ENCODE measurements at places on chromosomes 13 and 19. TPM values are rescaled to one million over a fixed set of nuclear protein-coding genes. Genes with fewer than 3 reads are reported as not detected.
A peak's percentile ranks its signal among the peaks of the same experiment; 100 is the strongest.

- DNase-seq = peak; percentile 65
Measured at GRCh38 chr13:20118268-20119140, 42.3 kb downstream of the GJA3 start.

DNA sequence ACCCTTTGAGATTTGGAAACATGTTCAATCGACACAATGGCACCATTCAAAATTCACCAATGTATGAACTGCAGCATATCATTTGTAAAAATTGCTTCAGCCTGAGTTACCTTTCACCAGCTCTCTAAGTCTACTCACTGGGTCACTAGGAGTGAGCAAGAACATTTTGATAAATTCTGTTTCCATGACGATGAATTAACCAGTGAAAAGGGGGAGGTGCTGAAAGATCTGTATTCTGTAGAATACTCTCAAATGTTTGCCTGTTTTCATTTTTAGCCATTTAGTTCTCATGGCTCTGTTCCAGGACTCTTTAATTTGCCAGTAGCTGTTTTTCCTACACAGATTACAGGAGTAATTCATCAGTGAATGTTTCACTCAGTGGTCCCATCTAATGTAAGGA is 883.4 kb downstream of the DIAPH3 start:
- no peak for DNase-seq

DNA sequence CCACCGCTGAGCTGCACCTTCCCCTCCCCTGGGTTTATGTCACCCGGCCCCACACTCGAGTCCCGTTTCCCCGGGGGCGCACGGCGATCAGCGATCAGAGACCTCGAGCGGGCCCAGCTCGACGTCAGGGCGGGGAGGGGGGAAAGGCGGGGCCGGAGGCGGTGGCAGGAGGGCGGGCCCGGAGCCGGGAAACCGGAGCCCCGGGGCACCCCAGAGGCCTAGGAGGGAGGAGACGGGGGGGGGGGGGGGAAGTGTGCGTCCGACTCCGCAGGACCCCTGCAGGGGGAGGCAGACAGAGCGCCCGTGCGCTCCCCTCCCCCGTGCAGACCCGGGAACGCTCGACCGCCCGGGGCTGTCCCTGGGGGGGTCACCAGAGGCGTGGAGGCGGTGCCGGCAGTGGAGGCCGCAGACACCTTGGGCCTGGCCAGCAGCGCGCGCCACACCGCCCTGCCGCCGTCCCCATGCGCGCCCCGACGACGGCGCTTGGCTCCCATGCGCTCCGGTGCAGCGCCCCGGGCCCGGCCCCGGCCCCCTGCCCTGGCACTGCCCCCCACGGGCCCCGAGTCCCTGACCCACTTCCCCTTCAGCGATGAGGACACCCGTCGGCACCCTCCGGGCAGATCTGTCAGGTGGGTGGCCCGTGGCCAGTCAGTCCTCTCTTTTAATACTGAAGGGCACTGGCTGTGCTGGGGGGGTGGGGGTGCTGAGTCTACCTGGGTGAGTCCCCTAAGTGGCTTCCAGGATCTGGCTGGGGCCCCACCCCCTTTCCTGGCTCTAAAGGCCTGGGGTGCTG is 11.8 kb downstream of the PDE4A start:
- DNase-seq = peak; percentile 61

GRCh38 chr13:73522937-73523336 is 464.1 kb downstream of the KLF5 start:
- DNase-seq = no peak

GRCh38 chr13:83168590-83168989 is 713.7 kb downstream of the SLITRK1 start:
- no peak for DNase-seq

DNA sequence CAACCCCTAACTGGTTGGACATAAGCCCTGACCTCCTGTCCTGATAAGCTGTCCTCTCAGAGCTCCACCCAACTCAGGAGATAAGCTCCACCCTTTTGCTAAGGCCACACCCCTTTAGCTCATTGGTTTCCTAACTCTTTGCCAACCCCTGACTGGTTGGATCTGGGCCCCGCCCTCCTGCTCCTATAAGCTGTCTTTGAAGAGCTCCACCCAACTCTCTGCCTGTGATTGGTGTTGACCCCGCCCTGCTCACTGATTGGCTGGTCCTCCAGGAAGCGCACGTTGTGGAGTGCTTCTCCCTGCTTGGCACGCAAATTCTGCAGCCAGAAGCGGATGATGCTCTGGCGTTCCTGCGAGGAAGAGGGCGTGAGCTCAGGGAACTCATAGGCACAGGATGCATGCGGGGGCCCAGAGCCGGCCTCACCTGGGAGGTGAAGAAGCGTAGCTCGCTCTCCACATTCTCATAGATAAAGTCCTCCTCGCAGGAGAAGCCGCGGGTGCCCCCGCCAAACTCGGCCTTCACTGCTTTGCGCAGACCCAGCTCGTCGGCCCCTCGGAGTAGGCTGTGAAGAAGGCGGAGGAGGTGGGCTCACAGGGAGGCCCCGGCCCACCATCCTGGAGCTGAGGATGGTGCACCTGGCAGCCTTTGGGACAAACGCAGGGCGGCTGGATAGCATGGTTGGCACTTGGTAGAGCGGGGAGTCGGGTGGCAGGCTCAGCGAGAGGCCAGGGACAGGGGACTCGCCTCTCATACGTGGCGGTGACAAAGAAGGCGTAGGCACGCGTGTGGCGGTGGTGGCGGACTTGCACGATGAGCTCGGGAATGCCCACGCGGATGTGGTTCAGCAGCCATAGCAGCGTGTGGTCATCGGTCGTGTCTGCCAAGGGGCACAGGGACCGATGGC is 1.7 kb downstream of the ANO8 start:
- no peak for DNase-seq

GRCh38 chr19:45175515-45176345 is 2.3 kb downstream of the TRAPPC6A start:
- DNase-seq = no peak

GRCh38 chr13:41944635-41945397 is 16.1 kb downstream of the VWA8 start:
- no peak for DNase-seq

DNA sequence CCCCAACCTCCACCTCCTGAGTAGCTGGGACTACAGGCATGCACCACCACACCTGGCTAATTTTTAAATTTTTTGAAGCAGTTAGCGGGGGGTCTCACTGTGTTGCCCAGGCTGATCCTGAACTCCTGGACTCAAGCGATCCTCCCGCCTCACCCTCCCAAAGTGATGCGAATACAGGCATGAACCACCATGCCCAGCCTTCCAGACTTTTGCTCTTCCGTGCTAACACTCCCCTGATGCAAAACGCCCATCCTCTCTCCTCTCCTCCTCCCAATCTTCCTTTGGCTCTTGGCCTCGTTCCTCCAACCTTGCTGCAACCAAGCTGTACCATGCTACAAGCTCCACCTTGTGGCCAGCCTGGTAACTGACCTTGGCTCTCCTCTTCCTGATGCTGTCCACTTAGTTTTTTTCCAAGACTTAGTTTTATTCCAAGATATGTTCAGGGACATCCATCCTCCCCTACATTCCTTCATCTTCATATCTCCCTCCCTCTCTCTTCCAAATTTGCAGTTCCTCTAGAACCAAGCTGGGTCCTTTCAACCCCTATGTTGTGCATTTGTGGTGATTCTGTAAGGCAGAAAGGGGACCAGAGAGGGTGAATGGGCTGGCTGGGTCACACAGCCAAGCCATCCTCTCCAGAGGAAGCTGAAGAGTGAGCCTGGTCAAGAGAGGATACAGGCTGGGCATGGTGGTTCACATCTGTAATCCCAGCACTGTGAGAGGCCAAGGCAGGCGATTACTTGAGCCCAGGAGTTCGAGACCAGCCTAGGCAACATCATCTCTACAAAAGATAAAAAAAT is 32.8 kb downstream of the TINCR start:
- DNase-seq = no peak

- DNase-seq = peak; percentile 20
Measured at GRCh38 chr19:15640294-15640903, at the start of gene CYP4F3. Gene CYP4F3 (plus strand): TSS chr19:15640897. CDS start chr19:15641416, 519 bp downstream.

DNA sequence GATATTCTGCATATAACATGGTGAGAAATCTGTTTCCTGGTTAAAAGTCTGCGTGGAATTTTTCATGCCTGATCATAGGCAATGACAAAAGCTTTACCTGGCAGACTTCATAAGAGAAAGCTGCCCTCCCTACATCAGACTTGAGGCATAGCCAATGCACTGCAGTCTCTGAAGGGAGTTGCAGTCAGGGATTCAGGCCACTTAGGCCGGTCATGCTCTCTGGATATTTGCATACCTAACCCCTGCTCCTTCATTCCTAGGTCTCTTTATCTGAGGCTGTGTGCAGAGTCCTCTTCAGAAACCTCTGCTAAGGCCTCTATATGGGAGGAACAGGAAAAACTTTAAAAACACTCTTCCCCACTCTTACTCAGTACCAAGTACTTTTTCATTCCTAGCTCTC is 287.4 kb downstream of the PCDH17 start:
- no peak for DNase-seq

GRCh38 chr19:35512831-35513627 is 420 bp downstream of the DMKN start:
- no peak for DNase-seq

DNA sequence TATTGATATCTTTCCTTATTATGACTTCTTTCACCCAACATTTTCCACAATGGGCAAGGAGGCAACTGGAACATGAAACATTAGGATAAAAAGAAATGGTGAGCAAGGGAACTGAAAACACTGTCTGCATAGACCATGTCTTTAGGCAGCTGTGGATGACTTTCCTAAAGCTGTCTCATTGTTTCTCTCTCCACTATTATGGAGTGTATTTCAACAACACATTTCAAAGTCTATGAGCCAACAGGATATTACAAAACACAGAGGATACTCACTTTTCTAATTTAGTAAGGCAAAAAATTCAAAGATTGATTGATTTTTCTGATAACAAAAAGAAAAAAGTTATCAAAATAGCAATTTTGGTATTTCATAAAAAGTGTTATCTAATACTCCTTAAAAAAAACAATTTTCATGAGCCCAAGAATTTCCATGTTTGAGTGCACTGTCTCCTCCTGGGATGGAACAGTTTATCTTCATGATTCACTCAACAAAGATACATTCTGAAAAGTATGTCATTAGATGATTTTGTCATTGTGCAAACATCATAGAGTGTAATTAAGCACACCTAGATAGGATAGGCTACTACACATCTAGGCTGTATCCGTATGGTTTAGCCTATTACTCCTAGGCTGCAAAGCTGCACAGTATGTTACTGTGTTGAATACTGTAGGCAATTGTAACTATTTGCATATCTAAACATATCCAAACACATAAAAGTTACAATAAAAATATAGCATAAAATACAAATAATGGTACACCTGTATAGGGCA is 1568.4 kb downstream of the SLITRK5 start:
- DNase-seq = no peak

GRCh38 chr19:14113762-14114414 is 3.7 kb downstream of the PRKACA start:
- DNase-seq = no peak

DNA sequence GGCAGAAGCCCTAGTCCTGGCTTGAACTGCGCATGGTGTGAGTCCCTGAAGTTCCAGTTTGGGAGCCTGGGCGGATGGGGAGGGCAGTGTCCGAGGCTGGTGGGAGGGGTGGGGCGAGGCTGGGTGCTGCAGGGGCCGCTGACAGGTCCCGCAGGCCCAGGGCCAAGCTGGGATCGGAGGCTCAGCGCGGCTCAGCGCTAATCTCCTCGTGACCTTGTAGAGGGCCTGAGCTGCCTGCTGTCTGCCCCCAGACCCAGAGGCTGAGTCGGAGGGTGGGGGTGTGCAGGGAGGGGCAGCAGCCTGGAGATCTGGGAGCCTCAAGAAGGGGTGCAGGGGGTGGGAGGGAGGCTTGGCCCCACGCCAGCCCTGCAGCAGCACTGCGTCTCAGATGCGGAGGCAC is 3.0 kb downstream of the ATP1A3 start:
- no peak for DNase-seq

GRCh38 chr19:15404780-15405211 is 14.0 kb downstream of the AKAP8L start:
- no peak for DNase-seq

GRCh38 chr19:1017115-1017905 is 3.6 kb downstream of the TMEM259 start:
- no peak for DNase-seq

- DNase-seq = no peak
Measured at GRCh38 chr13:24086642-24087041, 73.9 kb upstream of the SPATA13 start.

DNA sequence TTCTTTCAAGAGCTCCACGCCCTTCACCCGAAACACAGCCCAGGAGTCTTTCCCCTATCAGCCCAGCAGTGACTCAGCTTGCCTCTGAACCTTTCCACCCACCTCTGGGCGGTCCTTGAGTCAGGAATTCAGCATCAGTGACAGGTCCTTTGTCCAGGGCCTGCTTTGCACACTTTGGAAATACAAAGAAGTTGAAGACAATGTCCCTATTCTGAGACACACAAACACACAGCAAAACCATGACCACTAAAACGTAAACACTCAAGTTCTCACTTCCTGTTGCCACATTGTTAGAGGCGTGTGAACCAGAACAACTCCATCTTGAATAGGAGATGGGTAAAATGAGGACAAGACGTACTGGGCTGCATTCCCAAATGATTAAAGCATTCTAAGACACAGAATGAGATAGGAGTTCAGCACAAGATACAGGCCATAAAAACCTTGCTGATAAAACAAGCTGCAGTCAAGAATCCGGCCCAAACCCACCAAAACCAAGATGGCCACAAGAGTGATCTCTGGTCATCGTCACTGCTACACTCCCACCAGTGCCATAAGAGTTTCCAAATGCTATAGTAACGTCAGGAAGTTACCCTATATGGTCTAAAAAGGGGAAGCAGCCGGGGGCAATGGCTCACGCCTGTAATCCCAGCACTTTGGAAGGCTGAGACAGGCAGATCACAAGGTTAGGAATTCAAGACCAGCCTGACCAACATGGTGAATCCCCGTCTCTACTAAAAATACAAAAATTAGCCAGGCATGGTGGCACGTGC is 49.2 kb upstream of the ATP12A start:
- peak; percentile 34 for DNase-seq

DNA sequence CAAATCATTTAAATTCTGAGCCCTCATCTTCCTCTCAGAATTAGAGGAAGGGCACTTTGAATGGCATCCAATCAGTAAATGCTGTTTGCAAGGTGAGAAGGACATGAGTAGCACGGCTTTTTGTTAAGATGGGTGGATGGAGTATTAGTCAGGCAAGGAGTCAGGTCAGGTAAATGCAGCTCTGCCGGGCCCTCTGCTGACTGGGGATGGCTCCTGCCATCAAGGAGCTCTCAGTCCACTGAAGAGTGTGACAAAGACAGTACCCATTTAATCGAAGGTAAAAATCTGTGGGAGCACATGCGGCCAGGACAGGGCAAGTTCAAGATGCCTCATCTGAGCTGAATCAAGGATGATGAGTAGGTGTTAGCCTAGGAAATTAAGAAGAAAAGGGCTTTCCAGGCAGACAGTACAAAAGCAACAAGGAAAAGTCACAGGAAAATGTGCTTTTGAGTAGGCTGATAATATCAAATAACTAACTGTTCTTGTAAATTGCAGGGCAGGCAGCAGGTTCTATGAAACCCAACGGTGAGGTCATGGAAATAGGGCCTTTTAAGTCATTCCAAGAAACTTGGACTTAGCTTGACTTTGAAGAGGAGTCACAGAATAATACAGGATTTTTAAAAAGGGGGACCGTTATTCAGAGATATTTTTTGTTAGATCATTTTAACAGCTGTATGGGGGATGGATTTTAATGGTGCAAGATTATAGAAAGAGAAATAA is 670.5 kb upstream of the ARGLU1 start:
- DNase-seq = no peak

TBXA2R gene
- 7.6 TPM for total RNA-seq

SMG9 gene
- 55.9 TPM for total RNA-seq

PLK5 gene
- total RNA-seq = not detected

SIGLECL1 gene
- not detected for total RNA-seq

CFAP97D2 gene
- 1.3 TPM for total RNA-seq

Data from lung (tissue), 17 donors.